Left colon (tissue), 2 donors: ENCODE measurements at places on chromosomes 3 and 15.

- no peak for DNase-seq
Measured at GRCh38 chr15:85973584-85974347, 105.9 kb upstream of the AGBL1 start.

DNA sequence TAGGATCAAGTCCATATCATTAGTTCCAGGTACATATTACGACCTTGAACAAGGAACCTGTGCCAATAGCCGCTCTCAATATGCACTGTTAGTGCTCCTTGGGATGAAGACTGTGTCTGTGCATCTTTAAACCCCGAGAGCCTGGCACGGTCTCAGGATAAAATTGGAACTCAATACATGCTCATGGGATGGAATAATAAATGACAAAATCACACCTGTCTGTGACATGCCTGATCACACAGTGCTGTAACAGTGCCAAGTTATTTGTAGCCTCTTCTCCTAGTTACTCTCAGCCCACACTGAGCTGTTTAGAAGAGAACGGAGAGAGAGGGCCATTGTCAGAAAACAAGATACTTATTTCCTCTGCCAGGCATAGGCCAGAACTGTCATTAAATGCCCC is 82.2 kb downstream of the SSR3 start:
- no peak for DNase-seq

DNA sequence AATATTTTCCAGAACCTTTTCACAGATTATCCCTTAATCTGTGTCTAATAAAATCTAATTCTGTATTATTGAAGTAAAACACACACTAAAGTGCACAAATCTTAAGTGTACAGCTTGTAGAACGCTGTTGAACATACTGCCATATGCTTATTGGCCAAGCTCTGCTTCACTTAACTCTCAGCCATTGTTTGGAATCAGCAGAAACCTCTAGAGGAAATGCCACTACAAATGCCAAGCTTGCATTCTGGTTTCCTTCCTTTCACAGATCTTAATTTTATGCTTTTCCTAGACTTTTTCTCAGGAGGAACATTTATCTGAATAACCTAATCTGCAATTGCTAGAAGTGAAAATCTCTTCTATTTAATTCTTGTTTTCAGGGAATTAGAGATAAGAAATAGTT is 10.1 kb downstream of the MNS1 start:
- no peak for DNase-seq

DNA sequence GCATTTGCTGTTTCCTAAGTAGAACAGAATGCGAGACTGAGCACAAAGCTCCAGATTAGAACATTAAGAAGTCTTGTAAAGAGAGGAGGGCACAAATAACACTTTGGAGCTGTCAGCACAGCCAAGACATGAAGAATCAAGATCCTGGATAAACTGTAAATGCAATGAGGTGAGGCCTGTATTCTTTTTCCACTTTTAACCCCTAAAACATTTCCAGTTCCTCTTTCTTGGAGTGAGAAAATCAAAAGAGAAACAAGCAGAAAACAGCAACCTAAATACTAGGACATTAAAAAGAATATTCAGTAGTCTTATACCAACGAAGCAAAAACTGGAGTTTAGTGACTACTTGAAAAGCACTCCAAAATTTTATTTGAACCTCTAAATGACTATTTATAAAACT is 204.3 kb downstream of the ZBTB20 start:
- DNase-seq, result no peak

GRCh38 chr3:64329037-64329436 is 103.8 kb upstream of the PRICKLE2 start:
- DNase-seq, result no peak

DNA sequence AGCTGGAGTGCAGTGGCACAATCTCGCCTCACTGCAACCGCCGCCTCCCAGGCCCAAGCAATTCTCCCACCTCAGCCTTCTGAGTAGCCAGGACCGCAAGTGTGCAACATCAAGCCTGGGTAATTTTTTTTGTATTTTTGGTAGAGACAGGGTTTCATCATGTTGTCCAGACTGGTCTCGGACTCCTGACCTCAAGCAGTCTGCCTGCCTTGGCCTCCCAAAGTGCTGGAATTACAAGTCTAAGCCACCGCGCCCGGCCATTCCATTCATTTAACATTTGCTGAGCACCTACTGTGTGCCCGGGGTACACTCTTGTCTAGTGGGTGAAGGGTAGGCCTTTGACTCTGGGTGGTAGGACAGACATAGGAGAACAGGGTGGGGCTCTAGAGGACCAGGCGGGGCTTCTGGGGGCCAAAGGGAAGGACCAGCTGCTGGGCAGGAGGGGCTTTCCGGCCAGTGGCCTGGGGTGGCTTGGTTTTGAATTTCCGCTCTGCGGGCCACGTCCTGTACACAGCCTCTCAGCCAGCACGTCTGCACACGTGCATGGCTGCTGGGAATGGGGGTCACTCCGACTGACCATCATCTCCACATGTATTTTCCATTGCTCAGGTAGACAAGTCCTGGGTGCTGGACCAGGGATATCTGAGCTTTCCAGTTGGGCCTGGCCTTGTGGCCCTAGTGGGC is 2.4 kb downstream of the SLC38A3 start:
- no peak for DNase-seq

DNA sequence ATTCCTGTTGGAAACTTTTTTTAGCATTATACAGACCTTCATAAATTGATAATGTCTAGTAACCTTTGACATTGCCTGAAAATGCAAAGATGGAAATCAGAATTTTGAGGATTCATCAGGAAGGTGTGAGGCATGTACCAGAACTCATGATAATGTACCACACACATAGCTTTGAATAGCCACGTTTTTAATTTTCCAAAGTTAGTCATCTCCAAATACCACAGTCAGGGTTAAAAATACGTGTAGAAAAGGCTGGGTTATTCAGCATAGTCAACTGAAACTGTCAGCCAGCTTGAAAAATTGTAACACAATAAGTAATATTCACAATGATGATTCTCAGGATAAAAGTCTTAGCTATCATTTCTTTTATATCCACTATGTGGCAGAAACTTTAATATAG is 102.0 kb upstream of the THRB start:
- no peak for DNase-seq

DNA sequence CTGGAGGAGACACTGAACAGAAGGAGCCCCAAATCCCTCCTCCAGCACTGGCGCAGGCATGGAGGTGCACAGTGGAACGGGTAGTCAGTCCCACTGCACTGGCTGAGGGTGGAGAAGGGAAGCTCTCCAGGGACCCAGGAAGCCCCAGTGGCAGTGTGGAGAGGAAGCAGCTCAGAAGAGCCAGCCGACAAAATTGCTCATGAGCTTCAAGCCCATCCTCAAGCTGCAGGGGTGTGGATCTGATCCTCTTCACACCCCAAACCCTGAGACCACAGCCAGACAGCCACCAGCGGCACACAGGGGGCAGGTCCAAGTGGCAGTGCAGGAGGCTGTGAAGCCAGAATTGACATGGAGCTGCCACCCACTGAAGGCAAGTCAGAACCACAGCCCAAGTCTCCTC is 32.1 kb downstream of the CYFIP1 start:
- DNase-seq, result no peak

GRCh38 chr15:74451861-74452835 is 8.8 kb downstream of the UBL7 start:
- no peak for DNase-seq

DNA sequence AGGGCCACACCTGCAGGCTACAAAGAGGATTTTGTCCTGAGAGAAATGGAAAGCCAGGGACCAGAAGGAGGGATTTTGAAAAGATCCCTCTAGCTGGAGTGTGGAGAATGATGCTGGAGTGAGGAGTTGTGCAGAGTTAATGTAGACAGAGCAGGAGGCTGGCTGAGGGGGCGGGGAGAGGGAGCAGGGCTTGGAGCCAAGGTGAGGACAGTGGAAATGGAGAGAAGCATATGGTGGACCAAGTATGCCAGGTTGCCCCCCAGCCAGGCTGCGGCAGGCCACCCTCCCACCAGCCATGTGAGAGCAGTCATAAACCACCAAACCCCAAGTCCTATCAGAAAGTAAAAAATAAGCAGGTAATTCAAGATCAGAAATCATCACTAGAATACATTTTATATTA is 14.7 kb downstream of the RARRES1 start:
- no peak for DNase-seq

DNA sequence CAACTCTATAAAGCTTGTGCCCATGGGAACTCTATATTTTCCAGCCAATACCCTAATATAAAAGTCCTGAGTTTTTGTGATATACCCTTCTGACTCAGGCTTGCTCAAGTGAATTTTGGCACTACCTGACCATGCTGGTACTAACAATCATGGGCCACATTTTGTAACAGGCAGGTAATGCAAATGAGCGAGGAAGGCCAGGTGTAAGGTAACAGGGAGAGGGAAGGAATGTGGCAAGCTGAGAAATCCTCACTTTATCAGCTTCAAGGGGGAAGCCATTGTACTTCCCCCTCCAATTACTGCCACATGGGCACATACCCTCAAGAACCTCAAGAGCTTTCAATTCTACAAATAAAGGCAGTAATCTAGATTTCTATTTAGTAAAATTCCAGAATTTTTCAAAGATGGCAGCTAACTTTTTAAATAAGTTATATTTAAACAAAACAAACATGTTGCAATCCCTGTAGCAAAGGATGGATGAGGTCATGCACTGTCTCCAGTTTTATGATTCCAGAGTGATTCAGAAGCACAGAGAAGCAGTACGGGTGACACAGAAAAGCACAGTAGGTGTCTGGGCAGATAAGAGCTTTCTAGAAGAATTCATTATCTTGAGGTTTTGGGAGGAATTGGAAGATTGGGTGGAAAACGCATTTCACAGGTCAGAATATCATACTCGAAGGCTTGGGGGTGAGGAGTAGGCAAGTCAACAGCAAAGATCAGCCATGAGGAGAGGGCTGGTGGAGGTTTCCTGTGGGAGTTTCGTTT is 87.6 kb downstream of the FOXP1 start:
- DNase-seq, result no peak

DNA sequence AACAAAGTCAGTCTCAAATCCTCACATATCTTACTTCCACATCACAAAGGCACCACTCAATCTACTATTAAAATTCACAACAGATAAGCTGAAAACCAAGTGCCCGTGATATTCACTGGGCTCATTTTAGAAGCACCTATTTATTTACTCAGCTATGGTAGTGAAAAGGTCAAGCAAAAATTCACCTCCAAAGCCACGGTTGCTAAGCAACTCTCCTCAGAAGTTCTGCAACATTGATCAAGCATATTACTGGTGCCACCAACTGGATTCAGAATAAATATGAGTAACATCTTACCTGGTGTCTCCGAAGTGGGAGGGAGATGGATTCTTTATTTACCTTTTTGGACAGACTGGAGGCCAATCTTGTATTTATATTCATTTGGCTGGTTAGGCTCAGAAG is 714.8 kb downstream of the FHIT start:
- no peak for DNase-seq

GRCh38 chr3:166759736-166760513 is 620.2 kb downstream of the ZBBX start:
- no peak for DNase-seq
